ENCODE measurements at places on chromosomes 11 and 22.
A peak's percentile ranks its signal among the peaks of the same experiment; 100 is the strongest.

- no peak for DNase-seq
These were observed 15.2 kb downstream of the DDX17 start for GRCh38 chr22:38490915-38491314.

GRCh38 chr11:95485115-95485900 is 254.3 kb upstream of the SESN3 start:
- DNase-seq = no peak

GRCh38 chr22:44180706-44181032 is at the start of gene PARVG:
Gene PARVG (plus strand): TSS chr22:44180925. CDS start chr22:44183330, 2,405 bp downstream.
- no peak for DNase-seq

DNA sequence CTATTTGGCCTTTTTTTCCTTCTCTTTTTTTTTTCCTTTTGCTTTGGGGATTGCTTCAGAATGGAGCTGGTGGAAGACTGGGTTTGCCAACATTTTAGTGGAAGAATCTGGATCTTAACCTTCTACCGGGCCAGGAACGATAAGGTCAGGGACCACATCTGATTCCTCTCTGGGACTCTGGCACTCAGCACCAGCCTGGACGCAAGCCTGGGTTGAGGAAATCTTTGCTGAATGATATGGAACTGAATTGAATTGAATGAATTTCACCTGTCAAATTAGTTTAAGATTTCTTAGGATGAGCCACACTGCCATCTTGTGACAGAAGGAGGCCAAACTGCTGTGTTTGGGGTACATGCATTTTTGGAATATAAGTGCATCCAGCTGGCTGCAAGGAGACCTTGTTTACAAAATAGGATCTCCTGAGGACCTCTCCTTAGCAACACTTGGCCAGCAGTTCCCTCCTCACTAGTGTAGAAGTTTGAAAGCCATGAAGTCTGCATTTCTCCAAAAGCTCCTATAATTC is 30.4 kb downstream of the TPBGL start:
- DNase-seq = no peak

GRCh38 chr22:20437613-20438426 is at the start of gene SCARF2:
Gene SCARF2 (minus strand): TSS chr22:20437825. CDS start chr22:20437754, 71 bp downstream.
- no peak for DNase-seq

- no peak for DNase-seq
These were observed 24.9 kb downstream of the TCP11L1 start for GRCh38 chr11:33064033-33064825.

DNA sequence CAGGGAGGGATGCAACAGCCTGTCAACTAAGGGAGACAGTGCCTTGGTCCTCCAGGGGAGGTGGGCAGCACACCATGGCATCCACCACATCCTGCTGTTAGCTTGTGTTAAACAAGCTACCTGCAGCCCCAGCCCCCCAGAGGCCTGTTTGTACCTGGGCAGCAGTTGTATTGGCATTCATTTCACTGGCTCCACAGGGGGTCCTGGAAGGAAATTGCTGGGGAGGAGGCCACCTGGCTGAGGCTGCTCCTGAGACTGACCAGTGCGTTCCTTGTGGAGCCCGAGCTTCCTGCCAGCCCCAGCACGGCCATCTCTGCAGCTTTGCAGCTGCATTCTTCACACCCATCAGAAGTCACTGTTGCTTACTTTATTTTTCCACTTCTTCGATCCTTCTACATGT is 479.9 kb downstream of the INSC start:
- no peak for DNase-seq

GRCh38 chr11:65288706-65289536 is 25.7 kb upstream of the CDC42EP2 start:
- DNase-seq = no peak

DNA sequence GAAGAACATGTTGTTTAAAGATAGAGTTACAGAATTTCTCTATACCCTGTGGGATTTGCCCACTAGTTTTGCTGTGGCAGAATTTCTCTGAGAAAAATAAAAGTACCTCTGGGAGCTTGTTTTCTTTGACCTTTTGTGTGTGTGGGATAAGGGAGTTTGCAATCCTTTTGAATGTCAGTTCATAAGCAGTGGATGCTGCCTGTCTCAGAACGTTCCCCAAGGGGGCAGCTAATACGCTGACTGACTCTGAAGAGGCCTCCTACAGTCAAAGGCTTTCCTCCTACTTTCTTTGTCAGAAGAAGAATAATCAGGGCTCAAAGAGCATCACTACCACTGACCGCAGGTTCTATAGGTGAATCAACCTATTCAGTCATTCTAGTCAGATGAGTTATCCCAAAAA is 140.6 kb downstream of the AASDHPPT start:
- no peak for DNase-seq

DNA sequence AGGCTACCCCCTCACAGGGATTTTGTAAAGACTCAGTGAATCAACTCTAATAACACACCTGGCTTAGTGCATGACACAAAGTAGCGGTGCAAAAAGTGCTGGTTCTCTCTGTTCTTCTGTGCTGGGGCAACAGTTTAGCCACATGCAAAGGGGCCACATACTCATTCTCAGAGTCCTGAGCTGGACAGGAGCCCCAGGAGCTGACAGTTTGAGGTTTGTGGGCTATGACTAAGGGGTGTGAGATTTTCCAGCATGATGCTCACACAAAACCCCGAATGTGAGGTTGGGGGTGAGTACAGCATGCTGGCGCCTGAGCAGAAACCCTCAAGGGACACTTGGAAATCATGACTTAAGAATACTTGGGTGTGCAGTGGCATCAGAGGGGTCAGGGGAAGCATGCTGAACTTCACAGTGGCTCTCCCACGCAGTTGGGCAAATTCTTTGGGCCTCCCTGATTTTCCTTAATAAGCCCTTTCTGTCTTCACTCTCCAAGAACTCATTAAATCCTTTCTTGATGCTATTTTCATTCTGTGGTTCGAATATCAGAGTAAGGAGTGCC is 31.0 kb downstream of the TMPRSS5 start:
- peak; percentile 62 for DNase-seq

GRCh38 chr22:19037282-19038163 is 84.7 kb downstream of the DGCR2 start:
- DNase-seq = no peak

DNA sequence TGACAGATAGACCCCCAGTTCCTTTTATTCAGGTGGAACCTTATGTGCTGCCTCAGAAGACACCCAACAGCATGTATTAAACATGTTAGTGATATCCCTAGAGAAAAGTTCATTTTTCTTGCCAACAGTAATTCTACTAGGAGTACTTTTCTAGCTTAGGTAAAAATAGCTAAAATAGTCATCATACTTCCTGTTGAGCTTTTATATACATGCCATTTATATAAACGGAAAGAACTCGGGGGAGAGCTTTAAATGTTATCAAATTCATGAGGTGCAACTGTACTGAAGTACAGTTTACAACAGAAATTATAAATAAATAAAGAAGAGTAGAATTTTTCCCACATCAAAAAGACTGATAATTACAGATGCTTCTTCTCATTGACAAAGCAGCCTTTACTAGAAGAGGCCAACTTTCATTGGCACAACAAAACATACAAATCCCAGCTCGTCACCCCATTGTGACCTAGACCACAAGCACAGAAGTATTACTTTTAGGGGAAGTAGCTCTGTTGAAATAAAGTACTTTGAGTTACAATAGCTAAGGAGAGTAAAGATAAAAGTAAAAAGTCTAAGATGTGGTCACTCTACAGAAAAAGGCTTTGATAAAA is 59.1 kb upstream of the POU2AF2 start:
- DNase-seq = no peak

DNA sequence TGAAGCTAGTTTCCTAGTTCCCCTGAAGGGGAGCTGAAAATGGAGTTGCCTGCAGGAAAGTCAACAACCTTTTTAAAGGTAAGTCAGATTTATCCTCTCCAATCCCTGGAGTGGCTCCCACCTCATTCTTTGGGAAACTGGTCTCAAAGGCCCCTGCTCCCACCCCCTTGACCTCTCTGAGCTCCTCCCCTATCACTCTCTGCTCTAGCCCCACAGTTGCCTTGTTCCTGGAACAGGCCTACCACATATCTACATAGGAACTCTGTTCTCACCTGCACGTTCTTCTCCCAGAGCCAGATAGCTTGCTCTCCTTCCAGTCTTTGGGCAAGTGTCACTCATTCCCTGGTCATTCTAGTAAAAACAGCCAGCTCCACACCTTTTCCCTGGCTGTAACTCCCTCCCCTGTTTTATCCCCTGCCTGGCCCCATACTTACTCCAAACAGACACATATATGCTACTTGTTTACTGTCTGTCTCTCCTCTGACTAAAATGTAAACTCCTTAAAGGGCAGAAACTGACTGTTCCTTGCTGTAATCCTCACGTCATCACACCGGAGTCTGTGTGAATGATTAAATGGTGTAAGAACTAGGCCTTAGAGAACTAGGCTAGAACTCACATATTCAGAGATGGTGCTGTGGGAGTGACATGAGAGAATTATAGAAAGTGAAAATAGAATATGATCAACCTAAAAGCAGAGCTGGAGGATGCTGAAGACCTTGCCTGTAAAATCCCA is 53.3 kb downstream of the TCF20 start:
- DNase-seq = no peak

DNA sequence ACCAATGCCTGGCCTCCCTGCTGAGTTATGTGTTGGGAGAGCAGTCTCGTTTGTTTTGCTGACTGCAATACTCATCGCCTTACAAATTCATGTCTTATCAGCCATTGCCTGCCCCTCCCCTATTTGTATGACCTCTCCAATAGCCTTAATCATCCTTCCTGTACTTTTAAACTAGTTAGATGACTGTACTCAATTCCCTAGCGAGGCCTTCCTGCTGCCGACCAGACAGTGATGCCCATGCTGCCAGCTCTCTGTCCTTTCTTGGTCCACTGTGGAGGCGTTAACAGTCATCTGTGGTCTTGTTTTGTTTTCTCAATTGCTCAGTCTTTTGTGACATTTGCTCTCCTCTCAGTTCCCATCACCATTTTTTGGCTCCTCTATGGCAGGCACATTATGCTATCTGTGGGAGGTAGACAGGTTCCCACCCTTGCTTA is 20.3 kb upstream of the YPEL1 start:
- DNase-seq = peak; percentile 57

All from H54 (cell line).